Fibroblast of skin of back (primary cell): ENCODE measurements at places on chromosomes 5 and 9.

- no peak for DNase-seq
Observed at GRCh38 chr5:35430381-35431162, 187.1 kb upstream of the SPEF2 start.

- no peak for DNase-seq
Observed at GRCh38 chr9:125851979-125852378, 104.8 kb downstream of the PBX3 start.

DNA sequence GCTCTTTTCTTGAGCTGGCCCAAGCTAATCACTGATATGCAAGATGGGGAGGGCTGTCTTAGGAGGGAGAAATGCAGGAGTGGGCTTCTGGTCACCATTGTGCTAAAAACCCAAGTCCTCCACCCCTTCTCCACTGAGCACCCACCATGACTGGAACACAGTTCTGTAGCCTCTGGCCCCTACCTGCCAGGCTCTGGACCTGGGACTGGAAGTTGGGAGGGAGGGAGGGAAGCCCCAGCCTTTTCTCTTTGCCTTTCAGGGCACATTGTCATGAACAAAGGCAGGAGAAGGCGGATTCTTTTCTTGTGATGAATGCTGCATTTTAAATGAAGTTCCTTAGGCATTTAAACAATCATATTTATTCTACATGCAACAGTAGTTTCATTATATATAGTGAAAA is 559.1 kb upstream of the TRPC7 start:
- DNase-seq: no peak

DNA sequence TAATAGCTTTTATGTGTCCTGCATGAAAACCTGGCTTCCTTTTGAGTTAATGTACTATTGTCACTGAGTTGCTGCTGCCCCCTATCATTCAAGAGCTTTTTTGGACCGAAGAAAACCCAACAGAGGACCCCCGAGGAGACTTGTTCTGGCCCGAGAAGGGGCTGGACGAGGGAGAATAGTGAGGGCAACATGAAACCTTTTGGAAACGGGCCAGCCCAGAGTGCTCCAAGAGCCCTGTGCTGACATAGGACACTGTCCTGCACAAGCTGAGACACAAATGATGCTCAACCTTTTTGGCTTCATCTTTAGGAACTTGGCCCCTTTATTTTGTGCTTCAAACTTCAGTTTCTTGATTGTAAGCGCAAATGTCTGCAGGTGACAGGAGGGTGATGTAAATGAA is 4.0 kb upstream of the GADD45G start:
- DNase-seq: no peak

GRCh38 chr9:114433086-114433485 is 45.3 kb upstream of the AKNA start:
- DNase-seq: no peak

DNA sequence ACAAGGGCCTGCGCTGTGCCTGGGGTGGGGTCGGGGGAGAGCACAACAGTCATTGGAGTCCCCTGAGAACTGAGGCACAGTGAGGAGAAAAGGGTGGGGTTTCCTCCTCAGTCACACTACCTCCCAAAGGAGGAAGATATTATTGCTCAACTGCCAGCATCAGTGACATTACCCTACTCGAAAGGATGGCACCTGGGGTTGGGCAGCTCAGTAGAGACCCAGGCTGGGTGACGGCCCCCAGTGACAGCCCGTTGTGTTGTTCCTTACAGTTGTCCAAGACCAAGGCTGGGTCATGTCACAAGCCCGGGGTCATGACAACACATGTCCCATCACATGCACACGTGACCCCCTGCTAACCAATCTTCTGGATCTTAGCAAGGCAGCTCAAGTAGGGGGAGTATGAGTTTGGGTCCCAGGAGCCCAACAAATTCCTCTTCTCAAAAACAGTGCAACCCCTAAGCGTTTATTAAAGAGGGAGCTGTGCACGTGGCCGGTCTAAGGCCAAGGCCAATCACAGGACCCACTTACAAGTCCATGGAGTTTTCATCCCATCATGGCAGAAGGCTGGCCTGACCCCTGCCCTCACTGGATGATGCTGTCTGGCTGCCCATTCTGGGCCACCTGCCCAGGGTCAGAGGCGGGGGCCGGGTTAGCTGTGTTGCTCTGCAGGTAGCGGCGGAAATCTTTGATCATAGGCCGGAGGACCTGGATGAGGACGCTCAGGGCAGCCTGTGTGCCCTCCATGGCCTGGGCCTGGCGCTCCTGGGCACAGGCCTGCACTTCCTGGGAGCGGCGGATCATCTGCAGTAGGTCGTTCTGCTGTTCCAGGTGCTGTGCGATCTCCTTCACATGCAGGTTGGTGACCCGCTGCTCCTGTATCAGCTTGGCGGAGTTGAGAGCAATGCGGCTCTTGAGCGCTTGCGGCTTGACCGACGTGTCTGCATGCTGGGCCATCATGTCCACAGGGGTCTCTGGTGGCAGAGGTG is 4.0 kb downstream of the NAIF1 start:
- no peak for DNase-seq

- no peak for DNase-seq
Observed at GRCh38 chr9:122276096-122276495, 11.4 kb downstream of the MRRF start.

GRCh38 chr5:173324115-173325001 is 3.9 kb downstream of the STC2 start:
- DNase-seq: peak; percentile 72

GRCh38 chr5:96196890-96197289 is 235.2 kb upstream of the ELL2 start:
- no peak for DNase-seq

GRCh38 chr5:10595672-10596309 is 31.9 kb downstream of the ANKRD33B start:
- DNase-seq: peak; percentile 87

GRCh38 chr9:101477214-101477613 is 41.6 kb upstream of the ALDOB start:
- DNase-seq: peak; percentile 42

GRCh38 chr9:3495855-3496254 is 29.9 kb downstream of the RFX3 start:
- no peak for DNase-seq

DNA sequence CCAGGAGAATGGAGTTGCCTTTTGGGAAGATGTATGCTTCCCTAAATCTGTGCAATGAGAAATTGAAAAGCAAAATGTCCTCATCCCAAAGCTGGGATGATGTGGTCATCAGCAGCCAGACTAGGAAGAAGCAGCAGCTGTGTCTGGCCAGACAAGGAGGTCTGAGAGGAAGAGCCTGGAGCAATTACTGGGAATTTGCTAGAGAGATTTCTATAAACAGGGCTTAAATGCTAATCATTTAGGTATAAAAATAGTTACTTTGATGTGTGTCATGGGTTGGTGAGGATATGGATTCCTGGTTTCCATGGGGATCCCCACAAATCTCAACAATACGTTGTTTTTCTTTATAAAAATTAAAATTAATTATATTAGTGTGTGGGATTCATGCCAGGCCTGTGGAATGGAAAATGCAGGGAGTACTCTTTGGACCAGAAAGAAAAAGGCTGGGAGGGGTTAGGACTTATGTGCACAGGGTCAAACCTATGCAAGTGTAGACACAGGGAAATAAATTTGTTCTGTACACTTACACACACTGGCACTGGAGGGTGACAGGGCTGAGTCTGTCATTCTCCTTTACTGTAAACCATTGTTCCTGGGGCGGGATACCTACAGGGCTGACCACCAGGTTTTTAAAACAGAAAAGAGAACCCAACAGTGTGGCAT is 58.7 kb upstream of the TRPC7 start:
- no peak for DNase-seq

DNA sequence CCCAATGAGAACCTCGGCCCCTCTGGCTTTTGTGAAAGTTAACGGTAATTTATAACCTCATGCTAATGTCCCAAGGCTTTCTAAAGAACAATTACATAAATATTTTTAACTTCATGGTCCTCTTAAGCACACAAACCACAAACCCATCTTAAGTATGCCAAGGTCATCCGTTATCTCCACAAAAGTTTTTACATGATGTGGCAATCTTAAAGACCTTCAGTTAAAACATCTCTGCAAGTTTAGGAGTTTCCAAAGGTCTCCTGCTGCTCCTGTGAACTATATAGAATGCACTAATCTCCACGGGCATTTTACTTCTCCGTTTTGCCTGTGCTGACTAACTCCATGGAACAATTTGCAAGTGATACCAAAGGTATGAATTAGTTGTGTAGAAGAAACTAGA is 228.2 kb downstream of the TLE1 start:
- no peak for DNase-seq

DNA sequence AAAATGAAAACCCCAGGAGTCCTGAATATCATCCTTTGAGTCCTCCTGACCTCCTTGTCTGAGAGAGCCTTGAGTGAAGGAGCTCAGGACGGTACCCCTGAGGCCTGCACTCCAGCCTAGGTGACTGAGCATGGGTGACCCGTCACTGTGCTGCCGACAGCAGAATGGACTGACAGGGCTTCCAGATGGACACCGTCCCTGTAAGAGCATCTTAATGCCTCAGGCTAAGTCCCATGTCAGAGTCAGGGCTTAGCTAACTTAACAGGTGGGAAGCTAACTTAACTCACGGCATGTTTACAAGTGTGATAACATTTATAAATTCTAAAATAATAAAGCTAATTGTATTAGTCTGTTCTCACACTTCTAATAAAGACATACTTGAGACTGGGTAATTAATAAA is 68.3 kb downstream of the IL6ST start:
- no peak for DNase-seq

DNA sequence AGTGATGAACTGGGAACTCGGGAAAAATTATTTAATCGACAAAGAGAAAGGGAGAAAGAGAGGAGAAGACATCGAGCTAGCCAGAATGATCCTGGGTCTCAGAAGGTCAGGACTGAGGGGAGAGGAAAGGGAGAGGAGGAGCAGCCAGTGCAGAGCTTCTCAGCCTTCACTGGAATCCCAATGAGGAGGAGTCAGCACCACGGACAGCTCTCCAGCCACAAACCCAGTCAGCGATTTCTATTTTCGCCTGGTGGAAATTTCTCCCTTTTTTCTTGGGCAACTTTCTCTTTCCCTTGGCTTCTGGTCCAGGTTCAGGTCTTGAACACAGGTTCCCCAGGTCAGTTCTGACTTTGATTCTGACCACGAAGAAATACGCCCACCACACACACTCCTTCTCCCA is 1.6 kb upstream of the BRINP1 start:
- DNase-seq: peak; percentile 40

- no peak for DNase-seq
Observed at GRCh38 chr5:147687118-147687517, 95.4 kb downstream of the JAKMIP2 start.

- DNase-seq: no peak
Observed at GRCh38 chr5:26492906-26493459, 545.4 kb downstream of the CDH9 start.

DNA sequence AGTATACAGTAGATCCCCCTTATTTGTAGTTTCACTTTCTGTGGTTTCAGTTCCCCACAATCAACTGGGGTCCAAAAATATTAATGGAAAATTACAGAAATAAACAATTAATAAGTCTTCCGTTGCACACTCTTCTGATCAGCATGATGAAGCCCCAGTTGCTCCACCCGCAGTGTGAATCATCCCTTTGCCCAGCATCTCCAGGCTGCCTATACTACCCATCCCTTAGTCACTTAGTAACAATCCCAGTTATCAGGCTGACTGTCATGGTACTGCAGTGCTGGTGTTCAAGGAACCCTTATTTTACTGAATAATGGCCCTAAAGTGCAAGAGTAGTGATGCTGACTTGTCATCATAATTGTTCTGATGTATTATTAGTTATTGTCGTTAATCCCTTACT is 28.9 kb downstream of the SHC3 start:
- DNase-seq: peak; percentile 66

DNA sequence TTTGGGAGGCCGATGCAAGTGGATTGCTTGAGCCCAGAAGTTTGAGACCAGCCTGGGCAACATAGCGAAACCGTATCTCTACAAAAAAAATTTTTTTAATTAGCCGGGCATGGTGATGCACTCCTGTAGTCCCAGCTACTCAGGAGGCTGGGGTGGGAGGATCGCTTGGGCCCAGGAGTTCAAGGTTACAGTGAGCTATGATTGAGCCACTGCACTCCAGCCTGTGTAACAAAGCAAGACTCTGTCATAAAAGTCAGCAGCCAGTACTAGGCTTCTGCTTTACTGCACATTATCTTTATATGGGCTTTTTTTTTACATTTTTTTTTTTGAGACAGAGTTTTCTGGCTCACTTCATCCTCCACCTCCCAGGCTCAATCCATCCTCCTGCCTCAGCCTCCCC is 9.4 kb upstream of the HAVCR1 start:
- DNase-seq: no peak

- no peak for DNase-seq
Observed at GRCh38 chr9:99069075-99069474, 35.8 kb upstream of the TGFBR1 start.

- DNase-seq: no peak
Observed at GRCh38 chr9:114426046-114426948, 38.5 kb upstream of the AKNA start.

DNA sequence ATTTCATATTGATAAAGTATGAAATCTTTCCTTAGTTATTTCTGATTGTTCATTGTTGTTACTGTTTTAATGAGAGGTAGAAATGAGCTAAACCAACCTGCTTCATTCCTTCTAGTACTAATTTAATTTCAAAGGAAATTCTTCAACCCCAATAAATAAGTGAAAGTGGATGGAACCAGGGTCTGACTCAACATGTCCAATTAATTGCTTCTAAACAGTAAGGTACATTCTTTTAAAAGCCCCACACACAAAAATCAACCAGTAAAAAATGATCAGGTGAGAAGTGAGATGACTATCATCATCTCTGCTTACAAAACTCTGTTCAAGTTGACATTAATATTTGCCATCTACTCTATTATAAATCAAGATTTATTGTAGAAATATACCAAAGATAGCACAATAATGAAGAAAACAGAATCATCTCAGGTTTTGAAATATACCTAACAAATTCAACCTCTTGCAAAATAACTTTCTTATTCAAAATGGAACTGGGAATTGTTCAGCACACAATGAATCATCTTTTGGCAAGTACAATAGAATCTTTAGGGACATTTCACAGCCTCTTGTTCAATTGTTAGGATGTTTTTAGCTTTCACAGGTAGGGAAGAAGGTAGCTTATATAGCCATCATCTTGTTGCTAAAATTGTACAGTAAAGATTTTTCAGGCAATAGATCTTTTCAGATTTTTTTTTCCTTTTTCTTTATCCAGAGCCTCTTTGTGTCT is 114.5 kb downstream of the RPS23 start:
- peak; percentile 21 for DNase-seq

- DNase-seq: no peak
Observed at GRCh38 chr5:116037236-116037822, 5.1 kb downstream of the ARL14EPL start.

- DNase-seq: peak; percentile 13
Observed at GRCh38 chr9:135098400-135099105, 11.1 kb downstream of the OLFM1 start.

DNA sequence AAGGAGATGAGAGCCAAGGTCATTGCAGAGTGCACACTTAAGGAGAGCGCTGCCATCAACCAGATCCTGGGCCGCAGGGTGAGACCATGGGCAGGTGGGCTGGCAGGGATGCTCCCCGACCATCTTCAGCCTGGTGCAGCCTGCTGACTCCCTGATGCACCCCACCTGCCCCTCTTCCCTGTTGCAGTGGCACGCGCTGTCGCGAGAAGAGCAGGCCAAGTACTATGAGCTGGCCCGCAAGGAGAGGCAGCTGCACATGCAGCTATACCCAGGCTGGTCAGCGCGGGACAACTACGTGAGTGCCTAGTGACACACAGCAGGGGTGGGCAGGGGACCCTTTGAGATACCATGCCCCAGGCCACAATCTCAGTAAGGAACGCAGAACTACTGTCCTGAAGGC is 28.3 kb downstream of the TCF7 start:
- no peak for DNase-seq
